Stimulated activated CD8-positive, alpha-beta memory T cell treated with anti-CD3 and anti-CD28 coated beads, Interleukin-12 subunit alpha, Interleukin-12 subunit beta, amount 100 ng/mL, for 1 hour (primary cell): ENCODE measurements at places on chromosomes 2 and 18.

DNA sequence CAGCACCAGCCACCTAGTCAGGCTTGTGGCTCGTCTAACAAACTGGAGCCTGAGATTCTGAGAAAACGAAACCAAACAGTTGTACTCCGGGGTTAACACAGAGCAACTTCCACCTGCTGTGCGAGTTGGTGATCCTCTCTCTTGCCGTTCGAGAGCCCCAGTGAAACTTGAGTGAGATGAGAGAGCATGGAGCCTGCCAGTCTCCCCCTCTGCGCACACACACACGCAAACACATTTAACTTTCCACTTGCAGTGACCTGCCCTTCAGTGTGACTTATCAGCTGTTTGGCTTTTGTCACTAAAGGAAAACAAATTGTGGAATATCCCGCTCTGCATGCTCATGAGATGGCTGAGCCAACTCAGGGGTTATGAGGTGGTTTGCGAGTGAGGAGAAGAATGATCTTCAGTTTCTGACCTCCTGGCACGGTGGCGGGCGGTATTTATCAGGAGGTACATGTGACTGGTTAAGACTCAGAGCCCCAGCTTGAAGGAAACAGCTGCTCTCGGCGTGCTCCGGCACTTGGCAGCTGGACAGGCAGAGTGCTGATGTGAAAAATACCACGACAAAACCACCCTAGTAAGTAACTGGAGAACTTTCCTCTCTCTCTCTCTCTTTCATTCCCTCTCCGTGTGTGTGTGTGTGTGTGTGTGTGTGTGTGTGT lies at the start of gene RASGRP3:
TSS of gene RASGRP3 (plus strand) at position 519 of the 662 bp plus-strand sequence. CDS start 38,488 bp downstream, outside the sequence.
- peak; percentile 32 for DNase-seq

- DNase-seq, result no peak
Measured at GRCh38 chr2:102784940-102785339, 23.1 kb downstream of the TMEM182 start.

- no peak for DNase-seq
Measured at GRCh38 chr2:186895451-186895850, 46.5 kb upstream of the ZSWIM2 start.

DNA sequence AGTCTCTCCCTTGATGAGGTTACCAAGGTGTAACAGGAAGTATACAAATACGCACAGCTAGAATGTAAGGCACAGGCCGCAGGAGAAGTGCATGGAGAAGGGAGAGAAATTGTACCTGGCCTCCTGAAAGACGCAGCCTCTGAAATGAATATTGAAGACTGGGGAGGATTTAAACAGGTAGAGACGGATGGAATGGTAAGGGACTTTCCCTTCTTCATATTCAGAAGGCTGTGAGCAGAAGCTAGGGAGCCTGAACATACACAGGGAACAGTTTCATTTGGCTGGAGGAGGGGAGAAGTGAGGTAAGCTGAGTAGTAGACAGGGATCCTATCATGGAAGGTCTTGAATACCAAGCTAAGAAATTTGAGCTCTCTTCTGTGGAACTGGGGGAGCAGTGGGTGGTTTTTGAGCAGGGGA lies 112.7 kb downstream of the ANKRD44 start:
- DNase-seq, result no peak

DNA sequence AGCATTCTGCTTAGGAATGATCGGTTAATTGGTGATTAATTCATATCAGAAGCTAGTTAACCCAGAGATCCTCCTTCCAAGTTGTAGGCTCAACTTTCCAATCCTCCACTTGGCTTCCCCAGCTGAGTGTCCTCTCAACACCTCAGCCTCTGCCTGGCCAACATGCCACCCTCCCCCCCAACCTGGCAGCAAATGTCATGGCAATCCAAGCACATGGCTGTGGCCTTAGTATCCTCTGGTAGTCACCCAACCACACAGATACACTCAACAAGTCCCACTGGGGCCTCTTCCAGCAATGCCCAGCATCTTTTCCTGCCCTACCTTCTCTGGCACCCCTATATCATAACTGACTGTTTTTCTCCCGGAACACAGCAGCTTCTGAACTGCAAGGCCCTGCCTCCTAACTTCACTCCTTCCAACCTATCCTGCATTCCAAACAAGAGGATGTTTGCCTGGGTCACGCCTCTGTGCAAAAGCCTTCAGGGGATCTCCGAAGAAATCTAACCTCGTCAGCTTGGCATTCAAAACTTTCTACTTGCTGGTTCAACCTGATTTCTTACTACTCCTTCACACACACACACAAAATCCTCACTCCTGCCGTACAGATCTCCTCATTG lies 195.0 kb downstream of the CYP26B1 start:
- DNase-seq, result no peak

DNA sequence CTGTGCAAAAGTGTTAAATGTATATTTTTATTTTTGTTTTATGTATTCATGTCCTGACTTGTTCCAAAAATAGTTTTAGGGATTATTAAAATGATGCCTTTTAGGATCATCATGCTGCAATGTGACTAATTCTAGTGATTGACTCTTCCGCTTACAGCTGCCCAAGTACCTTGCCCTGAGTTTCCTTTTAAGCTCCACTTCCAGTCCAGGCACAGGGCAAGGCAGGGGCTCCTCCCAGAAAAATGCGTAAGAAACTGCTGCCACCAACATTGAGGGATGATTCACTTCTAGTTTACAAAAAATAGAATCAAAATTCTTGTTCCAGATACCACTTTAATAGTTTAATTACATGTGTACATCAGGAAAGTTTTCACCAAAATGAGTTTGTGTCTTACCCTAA lies 116.4 kb downstream of the IRS1 start:
- no peak for DNase-seq

DNA sequence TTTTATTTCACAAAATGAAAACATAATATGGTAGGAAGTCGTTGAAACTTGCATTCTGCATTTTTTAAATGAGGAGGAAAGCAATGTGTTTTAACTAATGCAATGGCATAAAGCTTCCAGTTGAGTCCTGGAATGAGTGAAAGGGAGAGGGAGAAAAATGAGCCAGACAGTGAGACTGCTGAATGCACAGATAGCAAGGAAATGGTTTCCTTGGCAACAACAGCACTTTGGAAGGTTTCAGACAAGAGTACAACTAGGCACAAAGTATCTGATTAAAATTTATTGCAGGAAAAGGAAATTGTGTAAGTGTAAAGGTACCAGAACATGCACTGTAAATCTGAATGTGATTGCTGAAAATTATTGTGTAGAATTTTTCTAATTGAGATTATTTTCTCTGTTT lies 320.1 kb upstream of the KYNU start:
- no peak for DNase-seq

DNA sequence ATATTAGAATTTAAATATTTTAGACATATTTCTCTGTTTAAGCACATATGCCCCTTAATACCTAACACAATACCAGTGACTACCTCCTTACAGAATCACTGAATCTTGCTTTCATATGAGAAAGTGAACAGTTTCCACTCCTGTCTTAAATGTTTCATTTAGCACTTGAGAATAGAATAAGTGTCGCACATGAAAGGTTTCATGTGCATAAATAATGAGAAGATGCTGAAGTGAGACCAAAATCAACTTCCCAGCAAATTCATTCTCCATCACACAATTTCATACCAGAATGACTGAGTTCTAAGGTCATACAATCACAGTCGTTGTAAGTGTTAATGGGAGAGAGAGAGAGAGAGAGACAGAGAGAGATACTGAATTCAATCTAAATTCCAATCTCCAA lies 51.2 kb downstream of the ATIC start:
- DNase-seq, result no peak

- DNase-seq, result no peak
Measured at GRCh38 chr2:197248623-197249022, 62.0 kb downstream of the ANKRD44 start.

GRCh38 chr2:36394804-36395203 lies 39.2 kb downstream of the CRIM1 start:
- no peak for DNase-seq

GRCh38 chr18:75654851-75655751 lies 227.6 kb upstream of the SMIM21 start:
- DNase-seq, result no peak

GRCh38 chr2:128236491-128237035 lies 82.1 kb downstream of the HS6ST1 start:
- no peak for DNase-seq

DNA sequence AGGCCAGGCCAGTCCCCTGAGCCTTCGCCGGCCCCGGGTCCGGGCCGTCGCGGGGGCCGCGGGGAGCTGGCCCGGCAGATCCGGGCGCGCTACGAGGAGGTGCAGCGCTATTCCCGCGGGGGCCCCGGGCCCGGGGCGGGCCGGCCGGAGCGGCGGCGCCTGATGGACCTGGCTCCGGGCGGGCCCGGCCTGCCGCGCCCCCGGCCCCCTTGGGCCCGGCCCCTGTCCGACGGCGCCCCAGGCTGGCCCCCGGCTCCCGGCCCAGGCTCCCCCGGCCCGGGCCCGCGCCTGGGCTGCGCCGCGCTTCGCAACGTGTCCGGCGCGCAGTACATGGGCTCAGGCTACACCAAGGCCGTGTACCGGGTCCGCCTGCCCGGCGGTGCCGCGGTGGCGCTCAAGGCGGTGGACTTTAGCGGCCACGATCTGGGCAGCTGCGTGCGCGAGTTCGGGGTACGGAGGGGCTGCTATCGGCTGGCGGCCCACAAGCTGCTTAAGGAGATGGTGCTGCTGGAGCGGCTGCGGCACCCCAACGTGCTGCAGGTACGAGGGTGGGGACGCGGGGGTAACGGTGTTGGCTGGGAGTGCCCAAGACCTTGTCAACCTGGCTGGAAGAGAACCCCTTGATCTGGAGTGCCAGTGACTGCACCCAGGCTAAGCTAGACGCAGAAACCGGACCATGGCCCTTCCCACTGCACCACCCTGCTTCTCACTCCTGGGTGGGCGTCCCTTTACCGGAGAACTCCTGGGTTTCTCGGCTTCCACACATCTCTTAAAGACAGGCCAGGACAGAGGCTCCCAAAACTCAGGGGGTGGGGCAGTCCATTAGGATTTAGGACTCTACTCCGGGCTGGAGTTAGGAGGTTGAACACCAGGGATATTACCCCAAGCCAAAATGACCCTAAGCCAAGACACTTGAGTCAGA lies 739 bp downstream of the PKDCC start:
- DNase-seq, result no peak

GRCh38 chr2:103294420-103294819 lies 532.6 kb downstream of the TMEM182 start:
- no peak for DNase-seq

DNA sequence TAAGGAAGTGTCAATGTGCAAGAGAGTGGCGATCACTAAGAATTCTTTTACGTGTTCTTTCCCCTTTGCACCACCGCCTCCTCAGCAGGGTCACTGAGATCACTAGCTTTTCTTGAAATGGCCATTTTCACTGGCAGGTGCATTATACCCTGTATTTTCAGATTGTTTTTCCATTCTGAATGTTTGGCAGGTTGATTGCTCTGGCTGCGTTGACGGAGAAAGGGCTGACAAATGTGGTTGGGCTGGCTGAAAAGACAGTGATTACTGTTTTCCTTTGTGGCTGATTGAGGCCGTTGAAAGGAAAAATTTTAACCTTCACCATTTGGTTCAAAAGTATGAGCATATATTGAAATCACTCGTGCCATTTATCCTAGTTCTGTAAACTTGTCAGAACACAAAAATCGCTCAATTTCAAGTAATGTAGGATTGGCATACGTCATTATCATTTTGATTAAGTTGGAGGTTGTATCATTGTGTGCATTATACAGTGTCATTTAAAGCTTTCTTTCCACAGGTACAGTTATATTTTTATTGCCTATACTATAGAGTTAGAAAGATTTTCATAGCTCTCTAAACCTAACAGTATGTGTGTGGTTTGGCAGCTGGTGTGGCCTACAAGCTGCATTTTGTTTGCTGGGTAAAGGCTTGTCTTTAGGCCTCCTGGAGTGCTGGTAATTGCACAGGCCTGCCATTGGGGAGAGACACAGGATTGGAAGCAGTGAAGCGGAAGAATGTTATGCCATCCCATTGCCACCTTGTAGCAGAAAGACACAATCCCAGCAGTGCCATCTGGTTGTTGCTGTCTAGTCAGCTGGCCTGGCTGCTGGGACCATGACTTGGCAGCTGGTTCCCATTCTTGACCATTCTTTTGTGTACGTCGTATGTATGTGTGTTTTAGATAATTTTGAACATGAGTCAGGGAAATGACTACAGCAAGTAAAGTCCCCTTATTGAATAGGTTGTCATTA lies 36.7 kb downstream of the DYNC1I2 start:
- DNase-seq, result no peak
